ENCODE measurements at places on chromosomes 5 and 9.

DNA sequence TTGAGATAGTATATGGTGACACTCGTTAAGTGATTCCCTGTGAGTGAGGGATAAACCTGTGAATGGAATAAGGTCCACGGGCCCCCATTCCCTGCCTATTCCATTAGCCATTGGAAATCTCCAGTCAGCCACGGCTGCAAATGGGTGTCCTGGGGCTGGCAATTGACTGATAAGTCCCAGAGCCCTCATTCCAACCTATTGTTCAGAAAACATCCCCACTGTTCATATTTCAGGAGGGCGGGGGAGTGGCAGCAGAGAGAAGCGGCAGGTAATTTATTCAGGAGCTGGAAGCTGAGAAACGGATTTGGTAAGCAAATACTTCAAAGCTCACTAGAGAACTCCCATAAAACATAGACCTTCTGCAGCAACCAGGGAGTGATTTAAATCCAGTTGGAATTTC, 42.0 kb downstream of the TMEM174 start:
- no peak for DNase-seq

DNA sequence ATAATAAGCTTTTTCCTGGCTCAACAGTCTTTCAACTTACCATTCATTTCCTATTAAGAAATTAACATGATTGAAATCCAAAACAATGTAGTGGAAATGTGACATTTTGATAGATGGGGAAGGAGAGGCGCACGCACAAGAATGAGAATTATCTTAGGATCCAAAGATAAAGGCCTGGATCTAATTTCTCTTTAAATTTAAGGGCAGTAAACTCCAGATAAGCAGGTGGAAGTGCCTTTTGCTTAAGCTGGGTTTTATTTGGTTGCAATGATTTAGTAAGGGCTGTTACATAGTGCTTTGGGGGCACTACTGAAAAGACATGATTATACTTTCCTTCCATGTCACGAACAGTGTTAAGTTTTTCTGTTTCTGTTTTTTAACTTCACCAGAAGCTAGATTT, 17.3 kb downstream of the EQTN start:
- no peak for DNase-seq

- no peak for DNase-seq
Observed at GRCh38 chr9:136075134-136075841, 19.8 kb downstream of the NACC2 start.

DNA sequence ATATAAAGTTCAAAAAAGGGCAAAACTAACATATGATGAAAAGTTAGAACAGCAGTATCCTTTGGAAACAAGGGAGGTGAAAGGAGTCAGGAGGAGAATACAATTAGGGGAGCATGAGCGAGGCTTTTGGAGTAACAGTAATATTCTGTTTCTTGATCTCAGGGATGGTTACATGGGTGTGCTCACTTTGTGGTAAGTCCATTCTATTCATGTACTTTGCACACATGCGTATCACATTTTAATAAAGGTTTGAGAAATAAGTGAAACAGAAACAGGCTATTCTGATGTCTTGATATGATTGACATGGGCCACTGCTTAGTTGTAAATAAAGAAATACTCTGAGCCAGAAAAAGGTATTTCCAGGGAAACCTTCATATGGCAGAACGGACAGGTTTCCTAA, 208.8 kb downstream of the SPOCK1 start:
- DNase-seq, result no peak

GRCh38 chr5:66974256-66974655, 222.3 kb downstream of the CD180 start:
- DNase-seq, result no peak

- DNase-seq, result peak; percentile 87
Observed at GRCh38 chr5:177390363-177391300, 6.4 kb downstream of the SLC34A1 start.

GRCh38 chr9:456365-456764, 241.7 kb downstream of the DOCK8 start:
- peak; percentile 50 for DNase-seq

GRCh38 chr5:71601222-71602026, 14.3 kb downstream of the MCCC2 start:
- peak; percentile 97 for DNase-seq

- DNase-seq, result peak; percentile 59
Observed at GRCh38 chr5:163459462-163459818, 462 bp downstream of the NUDCD2 start.

DNA sequence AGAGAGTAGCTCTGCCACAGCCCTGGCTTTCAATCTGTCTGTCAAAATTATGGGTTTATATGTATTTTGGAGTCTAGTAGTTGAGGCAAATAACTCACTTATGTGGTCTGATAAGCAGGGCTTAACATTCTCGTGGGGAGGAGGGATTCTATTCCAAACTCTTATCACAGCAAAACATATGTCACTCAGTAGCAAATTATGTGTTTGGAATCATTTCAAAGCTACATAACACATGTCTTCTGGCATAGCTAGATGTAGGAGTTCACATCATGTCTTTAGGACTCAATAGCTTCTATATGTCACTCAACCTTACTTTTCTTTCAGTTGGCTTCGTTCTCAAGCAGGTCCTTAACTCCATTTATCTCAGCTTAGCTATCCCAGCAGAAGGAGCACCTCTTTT, 144.5 kb upstream of the SEMA6A start:
- no peak for DNase-seq

DNA sequence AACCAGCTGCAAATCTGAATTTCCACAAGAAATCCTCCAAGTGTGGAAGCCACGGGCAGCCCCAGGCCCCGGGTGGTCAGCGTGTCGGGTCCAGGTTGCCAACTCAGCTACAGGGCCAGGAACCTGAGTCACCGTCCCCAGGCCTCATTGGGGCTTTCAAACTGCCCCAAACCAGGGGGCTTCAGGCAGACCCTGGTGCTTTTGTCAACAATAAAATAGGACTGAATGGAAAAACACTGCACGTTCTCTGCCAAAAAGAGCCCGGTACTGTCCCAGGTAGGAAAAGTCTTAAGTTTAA, 24.0 kb downstream of the GFPT2 start:
- no peak for DNase-seq

GRCh38 chr9:80948066-80948465, 741.3 kb downstream of the TLE1 start:
- no peak for DNase-seq

DNA sequence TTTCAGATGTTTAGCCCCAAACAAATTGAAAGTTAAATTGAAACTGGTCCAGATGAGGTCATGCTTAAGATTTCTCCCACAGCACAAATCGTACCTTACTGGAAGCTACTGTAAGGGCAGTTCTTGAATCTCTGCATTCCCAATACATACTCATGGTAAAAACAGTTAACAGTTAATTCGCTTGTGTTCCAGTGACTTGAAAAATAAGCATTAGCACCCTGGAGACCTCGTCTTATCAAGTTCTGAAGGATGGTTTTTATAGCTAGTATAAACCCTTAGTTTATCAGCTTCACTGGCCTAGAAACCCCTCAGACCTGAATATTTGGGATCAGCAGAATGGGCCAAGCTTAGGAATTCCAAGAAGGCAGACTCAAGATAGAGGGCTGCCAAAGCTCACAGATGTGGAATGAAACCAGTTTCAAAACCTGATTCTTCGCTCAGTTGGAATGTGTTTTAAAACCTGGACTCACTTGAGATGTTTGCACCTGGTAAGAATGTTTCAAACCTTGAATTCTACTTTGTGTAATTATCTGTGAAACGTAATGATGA, 103.6 kb downstream of the C9orf152 start:
- peak; percentile 81 for DNase-seq

GRCh38 chr9:75148561-75148960, 60.2 kb downstream of the OSTF1 start:
- DNase-seq, result peak; percentile 95

GRCh38 chr5:174825587-174825986, 101.2 kb downstream of the MSX2 start:
- peak; percentile 34 for DNase-seq

DNA sequence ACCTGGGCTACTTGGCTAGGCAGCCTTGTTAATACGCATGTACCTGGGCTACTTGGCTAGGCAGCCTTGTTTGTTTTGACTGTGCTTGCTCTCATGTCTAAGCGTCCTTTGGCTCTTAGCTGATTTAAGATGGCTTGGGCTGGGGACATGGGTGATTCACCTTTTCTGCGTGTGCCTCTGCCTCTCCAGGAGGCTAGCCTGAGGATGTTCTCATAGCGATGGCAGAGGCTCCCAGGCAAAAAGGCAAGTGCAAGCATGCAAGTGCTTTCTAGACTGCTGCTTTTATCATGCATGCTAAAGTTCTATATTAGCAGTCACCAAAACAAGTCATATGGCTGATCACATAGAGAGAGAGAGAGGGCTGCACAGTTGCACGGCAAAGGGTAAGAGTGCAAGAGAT, 300.5 kb downstream of the IRX1 start:
- no peak for DNase-seq

DNA sequence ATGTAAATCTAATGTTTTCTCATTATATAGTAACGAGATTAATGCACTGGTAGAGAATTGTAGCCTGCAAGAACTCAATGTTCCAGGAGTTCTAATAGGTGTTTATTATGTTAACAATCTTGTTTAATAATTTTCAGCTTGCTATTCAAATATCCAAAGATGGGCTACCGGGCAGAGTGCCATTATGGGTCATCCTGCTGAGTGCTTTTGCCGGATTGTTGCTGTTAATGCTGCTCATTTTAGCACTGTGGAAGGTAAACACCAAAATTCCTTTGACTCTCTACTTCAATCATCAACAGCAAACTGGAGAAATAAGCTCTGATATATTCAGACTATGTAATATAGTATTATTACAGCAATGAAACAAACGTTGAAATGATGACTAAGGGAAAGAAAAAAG, 41.9 kb upstream of the ITGA2 start:
- peak; percentile 37 for DNase-seq

DNA sequence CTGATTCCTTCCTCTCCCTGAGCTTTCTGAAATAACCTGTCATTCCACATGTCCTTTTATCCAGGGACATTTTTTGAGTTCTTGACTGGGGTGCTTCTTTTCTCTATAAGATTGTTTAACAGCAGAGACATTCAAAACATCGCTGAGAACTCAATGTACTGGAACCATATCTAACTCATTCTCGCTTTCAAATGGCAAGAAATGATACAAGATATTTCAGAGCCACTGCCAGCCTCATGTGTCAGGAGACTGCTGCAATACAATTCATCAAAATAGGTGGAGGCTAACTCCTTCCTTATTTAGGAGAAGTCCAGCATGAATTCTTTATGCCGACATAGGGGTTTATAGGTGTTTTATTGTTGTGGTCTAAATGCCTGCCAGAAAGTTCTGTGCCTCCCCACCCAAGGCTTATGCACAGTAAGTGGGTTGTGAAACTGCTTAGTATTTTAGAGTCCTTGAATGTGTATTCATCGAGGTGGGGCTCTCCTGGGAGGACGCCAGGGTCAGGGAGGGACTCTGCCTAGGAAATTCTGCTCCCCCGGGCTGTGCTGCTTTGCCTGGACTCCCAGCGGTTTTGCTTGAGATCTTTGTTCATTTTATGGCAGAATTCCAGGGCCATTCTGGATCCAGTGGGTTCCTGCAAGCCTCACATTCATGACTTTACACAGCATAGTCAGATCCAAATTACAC, 53.9 kb downstream of the ZNF474 start:
- peak; percentile 50 for DNase-seq

- no peak for DNase-seq
Observed at GRCh38 chr9:137784641-137785513, 92.7 kb upstream of the CACNA1B start.

GRCh38 chr9:18056993-18057369, 417.0 kb upstream of the ADAMTSL1 start:
- no peak for DNase-seq

DNA sequence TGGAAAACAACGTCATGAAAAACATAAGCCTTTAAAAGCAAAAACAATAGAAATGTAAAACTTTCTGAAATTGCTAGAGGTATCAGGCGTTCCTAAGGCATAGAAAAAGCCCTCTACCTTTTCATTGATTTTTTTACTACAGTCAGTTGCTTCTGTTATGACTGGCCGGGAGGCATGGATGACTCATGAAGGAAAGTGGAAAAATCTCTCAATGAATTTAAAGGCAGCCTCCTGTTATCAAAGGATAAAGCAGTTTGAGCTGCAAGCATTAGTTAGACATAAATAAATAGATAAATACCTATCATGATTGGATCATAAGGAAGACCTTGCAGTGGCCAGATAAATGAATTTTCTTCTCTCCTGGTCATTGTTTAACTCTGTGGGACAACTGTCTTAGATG, 281.6 kb downstream of the MAST4 start:
- no peak for DNase-seq

DNA sequence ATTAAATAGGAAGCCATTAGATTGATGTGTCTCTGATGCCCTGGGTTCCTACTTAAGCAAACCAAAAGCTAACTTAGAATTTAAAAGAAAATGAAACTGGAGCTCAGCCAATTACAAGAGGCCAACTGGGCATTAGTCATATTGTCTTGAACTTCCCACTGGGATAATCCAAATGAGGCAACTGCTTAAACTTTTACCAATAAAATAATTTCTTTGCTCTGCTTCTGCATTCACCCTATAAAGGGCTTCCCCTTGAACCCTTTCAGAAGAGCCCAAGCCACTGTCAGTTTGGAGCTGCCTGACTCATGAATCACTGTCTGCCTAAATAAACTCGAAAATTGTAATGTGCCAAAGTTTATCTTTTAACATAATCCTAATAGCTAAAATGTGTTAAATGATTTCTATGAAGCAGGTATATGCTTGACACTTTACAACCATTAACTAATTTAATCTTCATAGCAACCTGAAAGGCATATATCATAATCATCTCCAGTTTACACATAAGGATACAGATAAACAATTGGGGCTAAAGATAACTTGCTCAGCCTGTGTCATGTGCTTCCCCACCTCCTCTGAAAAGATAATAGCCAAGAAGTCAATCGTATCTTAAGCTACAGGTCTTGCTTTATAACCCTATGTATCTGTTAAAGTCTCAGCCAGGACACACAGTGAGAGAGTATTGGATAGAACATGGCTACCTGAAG, 11.5 kb downstream of the GPR150 start:
- DNase-seq, result peak; percentile 86

- DNase-seq, result no peak
Observed at GRCh38 chr5:136420168-136420898, 55.0 kb upstream of the TRPC7 start.

DNA sequence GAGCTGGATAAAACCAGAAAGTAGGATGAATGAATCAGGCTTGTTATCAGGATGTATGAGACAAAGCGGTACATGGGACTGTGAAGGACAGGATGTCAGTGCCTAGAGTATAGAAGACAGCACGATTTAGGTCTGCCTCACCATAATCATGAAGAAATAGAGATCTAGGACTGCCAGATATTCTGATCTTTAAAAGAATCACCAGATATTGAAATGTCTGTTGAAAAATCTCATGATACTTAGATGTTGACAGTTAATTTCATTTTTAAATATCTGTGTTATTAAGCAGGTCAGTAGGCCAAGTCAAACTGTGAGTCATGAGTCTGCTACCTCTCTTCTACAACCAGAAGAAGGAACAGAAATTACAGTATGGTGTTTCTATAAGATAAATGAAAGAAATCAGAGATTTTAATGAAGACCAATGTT, 65.0 kb downstream of the ST8SIA4 start:
- peak; percentile 16 for DNase-seq

- no peak for DNase-seq
Observed at GRCh38 chr5:11212706-11213105, 451.7 kb upstream of the DAP start.

- no peak for DNase-seq
Observed at GRCh38 chr5:14356305-14356704, 213.2 kb downstream of the TRIO start.

GRCh38 chr9:93896093-93896492, 59.1 kb downstream of the BARX1 start:
- no peak for DNase-seq

- DNase-seq, result peak; percentile 67
Observed at GRCh38 chr9:116099821-116100220, 53.8 kb upstream of the PAPPA start.

GRCh38 chr5:55230086-55230629, 3.0 kb upstream of the MCIDAS start:
- DNase-seq, result no peak

GRCh38 chr9:110788871-110789270, 120.3 kb downstream of the MUSK start:
- DNase-seq, result no peak

Measured in fibroblast of villous mesenchyme (primary cell).